ENCODE measurements at places on chromosomes 7 and 10.

DNA sequence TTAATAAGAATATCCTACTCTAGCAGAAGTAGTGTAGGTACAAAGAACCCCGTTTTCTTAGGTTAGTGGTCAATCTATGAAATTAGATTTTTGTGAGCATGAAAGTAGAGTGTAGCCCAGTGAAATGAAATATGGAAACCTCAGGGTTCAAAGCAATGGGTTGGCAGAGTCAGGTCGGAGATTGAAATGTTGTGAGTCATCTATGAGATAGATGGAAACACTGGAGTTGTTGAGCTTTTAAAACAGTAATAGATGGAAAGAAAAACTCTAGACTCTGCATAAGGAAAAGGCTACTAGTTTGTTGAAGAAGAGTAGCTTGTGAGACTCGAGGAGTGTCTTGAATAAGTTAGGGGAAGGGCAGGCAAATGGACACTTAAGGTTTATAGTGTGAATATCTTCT is 251.9 kb downstream of the EXOC4 start:
- DNase-seq: no peak

- peak; percentile 74 for DNase-seq
Observed at GRCh38 chr10:63520500-63521415, at the start of gene REEP3. Gene REEP3, plus strand, starts transcription at chr10:63521401. Its CDS starts 145 bp downstream, at chr10:63521546.

GRCh38 chr7:103702454-103702853 is 256.4 kb upstream of the SLC26A5 start:
- DNase-seq: no peak

- DNase-seq: no peak
Observed at GRCh38 chr10:116688241-116688711, 54.1 kb downstream of the HSPA12A start.

- no peak for DNase-seq
Observed at GRCh38 chr10:113485736-113486135, 67.1 kb upstream of the HABP2 start.

GRCh38 chr10:76033457-76034196 is 602.2 kb downstream of the LRMDA start:
- DNase-seq: peak; percentile 73

DNA sequence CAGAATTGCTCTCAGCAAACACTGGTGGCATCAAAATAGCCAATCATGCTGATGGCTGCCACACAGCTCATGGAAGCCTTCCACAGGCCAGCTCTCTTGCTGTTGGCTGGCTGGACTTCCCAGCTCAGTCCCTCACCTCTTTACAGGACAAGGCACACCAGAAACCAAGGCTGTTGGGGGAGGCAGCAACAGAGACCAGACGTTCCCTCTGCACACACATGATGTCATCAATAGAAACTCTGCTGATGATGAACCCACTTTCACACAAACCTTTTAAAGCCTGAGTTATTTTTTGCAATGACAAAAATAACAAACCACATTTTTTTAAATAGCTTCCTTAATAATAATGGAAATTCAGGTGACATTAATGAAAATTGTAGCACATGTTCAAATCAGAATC is 300.9 kb upstream of the C7orf33 start:
- no peak for DNase-seq

GRCh38 chr10:61943674-61944378 is 42.3 kb downstream of the ARID5B start:
- no peak for DNase-seq

GRCh38 chr10:75358835-75359421 is 42.6 kb downstream of the ZNF503 start:
- no peak for DNase-seq

GRCh38 chr7:139944248-139944647 is 115.2 kb downstream of the TBXAS1 start:
- no peak for DNase-seq

GRCh38 chr10:58758321-58758720 is 245.6 kb downstream of the BICC1 start:
- no peak for DNase-seq

Measured in Caco-2 (cell line).